ENCODE measurements at places on chromosomes 2 and 18.
A peak's percentile ranks its signal among the peaks of the same experiment; 100 is the strongest.

DNA sequence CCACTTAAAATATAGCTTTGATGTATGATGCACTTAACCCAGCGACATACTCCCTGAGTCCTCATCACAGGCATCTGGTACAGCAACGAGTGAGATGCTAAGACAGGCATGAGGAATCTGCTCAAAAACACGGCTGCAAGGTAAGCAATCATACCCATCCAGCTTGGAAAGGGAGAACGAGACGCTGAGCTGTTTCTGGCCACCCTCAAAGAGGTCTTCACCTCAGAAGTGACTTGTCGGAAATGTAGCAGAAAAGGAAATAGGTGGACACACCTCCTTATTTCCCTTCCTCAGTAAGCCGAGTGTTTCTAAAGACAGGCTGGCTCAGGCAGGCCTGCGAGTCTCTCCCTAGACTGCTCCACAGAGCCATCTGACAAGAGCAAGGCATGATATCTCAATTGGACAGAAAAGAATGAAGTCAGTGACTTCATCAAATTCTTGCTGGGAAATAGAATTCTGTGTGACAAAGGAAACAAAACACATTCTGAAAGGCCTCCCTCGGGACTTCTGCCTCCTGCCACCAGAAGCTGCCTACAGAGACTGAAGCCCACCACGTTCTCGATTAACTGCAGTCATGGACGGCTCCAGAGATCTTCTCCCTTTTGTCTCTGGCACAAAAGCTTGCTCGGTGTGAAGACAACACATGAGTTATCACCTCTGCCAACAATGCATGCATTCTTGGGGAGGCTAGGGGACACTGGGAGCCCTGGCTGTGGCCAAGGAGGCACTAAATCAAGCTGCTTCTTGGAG is 84.3 kb downstream of the UXS1 start:
- no peak for DNase-seq

- DNase-seq, result peak; percentile 46
Observed at GRCh38 chr2:178404368-178404767, 46.6 kb downstream of the PRKRA start.

DNA sequence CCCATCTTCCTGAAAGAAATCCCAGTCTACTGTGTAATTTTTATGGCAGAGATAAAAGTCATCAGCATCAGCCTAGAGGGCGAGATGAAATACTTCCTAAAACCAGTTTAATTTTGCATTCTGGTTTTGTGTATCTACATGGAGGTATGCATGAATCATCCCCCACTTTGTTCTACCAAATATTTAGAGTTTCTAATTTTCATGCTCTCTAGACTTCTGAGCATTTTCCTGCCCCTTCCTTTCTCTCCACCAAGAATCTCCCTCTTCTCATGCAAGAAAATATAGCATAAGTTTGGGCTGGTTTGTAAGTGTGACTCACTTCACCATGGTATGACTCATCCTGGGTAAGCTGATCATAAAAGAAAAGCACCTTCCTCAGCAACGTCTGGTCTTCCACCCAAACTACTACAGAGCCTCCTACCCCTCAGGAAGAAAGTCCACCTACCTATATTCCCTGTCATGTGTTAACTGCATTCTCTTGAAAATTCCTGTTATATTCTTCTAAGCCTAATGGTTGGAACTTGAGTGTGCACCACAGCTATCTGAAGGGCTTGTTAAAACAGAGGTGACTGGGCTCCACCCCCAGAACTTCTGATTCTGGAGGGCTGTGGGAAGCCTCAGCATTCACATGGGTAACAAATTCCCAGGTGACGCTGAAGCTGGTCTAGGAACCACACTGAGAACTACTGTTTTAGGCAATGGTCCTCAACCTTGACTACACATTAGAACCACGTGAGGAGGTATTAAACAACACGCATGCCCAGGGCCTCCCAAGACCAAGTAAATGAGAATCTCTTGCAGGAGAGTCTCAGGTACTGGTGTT is 37.4 kb upstream of the RAPGEF4 start:
- DNase-seq, result no peak

- no peak for DNase-seq
Observed at GRCh38 chr2:18585526-18585925, 3.8 kb downstream of the NT5C1B start.

DNA sequence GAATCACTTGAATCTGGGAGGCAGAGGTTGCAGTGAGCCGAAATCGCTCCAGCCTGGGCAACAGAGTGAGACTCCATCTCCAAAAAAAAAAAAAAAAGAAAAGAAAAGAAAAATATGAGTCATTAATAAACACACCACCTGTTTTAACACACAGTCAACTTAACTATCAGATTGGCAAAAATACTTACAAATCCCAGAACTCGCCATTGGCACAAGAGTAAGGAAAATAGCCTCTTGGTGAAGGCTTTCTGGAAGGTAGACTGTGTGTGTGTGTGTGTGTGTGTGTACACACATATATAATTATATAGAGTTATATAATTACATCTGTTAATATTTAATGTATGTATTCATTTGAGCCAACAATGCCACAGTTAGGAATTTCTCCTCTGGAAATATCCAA is 63.7 kb upstream of the UXS1 start:
- DNase-seq, result no peak

GRCh38 chr2:231563378-231563961 is 29.2 kb upstream of the TEX44 start:
- DNase-seq, result no peak

- peak; percentile 92 for DNase-seq
Observed at GRCh38 chr18:23106575-23106974, 28.7 kb upstream of the CABLES1 start.

DNA sequence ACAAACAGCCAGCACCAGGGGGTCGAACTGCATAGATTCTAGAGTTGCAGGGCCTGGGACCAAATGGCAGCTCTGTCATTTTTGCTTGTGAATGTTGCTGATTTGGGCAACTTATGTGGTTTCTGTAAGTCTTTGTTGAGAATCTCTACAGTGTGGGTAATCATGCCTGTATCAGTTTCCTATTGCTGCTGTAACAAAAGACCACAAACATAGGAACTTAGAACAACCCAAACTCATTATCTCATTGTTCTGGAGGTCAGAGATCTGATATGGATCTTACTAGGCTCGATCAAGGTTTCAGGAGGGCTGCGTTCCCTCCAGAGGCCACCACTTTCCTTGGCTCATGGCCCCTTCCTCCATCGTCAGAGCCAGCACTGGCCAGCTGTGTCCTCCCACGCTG is 86.8 kb upstream of the SH3BP4 start:
- no peak for DNase-seq

Data from HS-27A (cell line).